ENCODE measurements at places on chromosomes 16 and 17.
A peak's percentile ranks its signal among the peaks of the same experiment; 100 is the strongest.

GRCh38 chr16:89534252-89534756 lies 26.1 kb downstream of the SPG7 start:
- peak; percentile 54 for ATAC-seq

DNA sequence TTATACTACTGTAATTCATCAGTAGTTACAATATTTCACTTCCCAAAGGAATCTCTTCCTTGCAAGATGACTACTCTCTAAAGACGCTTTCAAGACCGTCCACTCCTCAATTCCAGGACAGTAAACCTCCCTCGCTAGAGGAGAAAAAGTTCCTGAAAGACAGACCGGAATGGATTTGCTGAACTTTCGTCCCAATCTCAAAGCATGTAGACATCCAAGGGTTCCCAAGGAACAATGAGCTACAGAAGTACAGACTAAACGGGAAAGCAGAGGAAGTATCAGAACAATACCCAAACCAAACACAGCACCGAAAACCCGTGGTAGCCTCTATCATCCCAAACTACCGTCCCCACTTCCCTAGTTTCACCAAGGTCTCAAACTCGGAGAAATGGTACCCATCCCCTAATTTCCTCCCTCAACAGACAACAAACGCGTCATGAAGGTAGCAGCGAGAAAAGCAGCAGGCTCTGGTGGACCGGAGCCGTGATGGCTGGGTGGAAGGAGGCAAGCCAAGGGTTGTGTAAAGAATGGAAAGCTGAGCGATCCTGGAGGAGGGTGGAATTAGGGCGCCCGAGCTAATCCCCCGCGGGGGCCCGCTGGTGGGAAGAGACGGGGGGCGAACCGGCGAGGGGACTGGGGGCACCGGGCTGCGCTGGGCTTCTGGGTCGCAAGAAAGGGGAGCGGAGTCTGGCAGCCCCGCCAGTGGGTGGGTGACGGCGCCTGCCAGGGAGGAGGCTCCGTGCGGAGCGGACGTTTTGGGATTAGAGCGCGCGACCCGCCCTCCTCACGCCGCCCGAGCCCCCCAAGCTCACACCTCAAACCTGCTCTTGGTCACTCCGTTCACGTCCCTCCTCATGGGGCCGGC lies 647 bp downstream of the FBXL20 start:
- ATAC-seq, result peak; percentile 5

GRCh38 chr17:27651411-27652345 lies 20.7 kb downstream of the LGALS9 start:
- peak; percentile 68 for ATAC-seq

GRCh38 chr16:12543700-12544476 lies 259.8 kb downstream of the CPPED1 start:
- ATAC-seq, result no peak

- ATAC-seq, result no peak
These were observed 19.6 kb downstream of the ADGRG5 start for GRCh38 chr16:57562066-57562465.

DNA sequence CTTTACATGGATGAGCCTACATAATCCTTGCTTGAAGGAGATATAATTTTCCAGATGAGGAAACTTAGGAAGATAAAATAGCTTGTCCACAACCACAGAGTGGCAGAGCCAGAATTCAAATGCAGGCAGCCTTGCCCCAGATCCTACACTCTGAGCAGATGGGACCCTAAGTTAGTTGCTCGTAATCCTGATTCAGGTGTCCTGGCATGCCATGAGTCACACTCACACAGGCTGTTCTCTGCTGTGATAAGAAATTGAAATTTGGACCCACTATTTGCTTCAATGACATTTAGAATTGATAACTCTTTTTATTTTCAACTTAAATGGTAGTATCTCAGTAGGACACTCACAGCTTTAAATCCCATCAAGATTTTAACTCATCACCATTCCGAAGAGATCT lies 150.7 kb upstream of the CACNG5 start:
- ATAC-seq, result no peak

DNA sequence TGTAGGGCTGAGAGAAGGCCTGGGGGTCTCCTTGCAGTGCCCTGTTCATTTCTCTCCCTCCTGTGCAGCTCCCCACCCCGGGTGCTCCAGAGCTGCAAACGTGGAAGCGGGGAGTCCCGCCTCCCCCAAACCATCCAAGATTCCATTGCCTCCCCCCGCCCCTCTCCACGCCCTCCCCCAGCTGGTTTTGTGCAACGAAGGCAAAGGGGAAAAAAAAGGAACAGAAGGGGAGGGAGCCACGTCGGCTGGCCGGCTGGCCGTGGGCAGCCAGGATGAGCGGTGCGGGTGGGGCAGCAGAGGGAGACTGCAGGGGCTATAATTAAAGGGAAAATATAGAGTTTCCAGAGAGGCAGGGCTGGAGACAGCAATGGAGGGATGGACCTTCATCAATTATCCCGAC lies 1.7 kb upstream of the COL1A1 start:
- no peak for ATAC-seq

GRCh38 chr16:72311426-72311825 lies 139.5 kb upstream of the PMFBP1 start:
- no peak for ATAC-seq

DNA sequence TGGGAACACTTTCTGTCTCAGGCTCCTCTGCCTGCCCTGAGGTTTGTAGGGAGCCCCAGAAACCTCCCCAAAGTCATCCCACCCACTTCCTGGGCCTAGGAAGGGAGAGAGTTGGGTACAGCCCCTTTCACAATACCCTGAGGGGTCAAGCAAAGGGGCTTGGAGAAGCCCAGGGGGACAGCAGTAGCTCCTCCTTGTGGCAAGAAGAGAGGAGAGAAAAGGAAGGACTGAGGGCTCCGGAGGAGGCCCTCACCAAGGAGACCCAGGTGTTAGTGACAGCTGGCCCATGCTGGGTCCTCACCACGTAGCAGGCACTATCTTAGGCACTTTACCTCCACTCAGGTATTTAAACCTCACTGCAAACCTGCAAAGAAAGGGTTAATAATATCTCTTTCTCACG lies 112.8 kb downstream of the IRX5 start:
- ATAC-seq, result no peak

DNA sequence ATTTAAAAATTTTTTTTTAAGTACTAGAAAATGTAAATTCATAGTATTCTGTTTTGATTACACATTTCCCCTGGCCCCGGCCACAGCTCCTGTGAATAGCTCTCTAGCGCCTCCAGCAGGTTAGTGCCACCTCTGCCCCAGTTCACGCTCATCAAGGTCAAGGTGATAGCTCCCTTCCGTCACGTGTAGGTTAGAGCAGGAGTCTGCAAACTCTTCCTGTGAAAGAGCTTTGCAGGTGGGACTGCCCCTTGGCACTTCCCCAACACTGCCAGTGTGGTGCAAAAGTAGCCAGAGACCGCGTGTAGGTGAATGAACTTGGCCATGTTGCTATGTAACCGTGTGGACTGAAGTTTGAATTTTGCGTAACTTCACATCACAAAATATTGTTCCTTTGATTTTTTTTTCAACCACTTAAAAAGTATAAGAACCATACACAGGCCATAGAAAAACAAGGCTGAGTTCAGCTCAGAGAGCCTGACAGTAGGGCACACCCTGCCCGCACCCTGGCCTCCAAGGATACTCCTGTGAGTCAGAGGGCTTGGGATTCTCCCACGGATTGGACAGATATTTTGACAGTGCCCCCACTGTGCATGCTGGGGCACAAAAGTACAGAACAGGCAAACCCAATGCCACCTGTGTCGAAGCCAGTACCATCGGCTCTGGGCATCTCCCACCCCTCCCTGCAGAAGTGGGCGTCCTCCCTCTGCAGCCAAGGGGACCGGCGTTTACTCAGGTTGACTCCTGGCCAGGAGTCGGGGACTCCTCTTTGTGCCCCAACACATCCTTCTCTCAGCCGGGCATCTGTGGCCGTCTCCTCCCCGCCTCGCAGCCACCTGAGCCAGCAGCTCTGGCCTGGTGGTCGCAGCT lies 92.0 kb upstream of the CHMP6 start:
- ATAC-seq, result peak; percentile 59

GRCh38 chr16:77112746-77113145 lies 78.2 kb upstream of the MON1B start:
- ATAC-seq, result no peak

GRCh38 chr17:17743391-17744112 lies 62.3 kb downstream of the RAI1 start:
- ATAC-seq, result no peak

All from esophagus mucosa (tissue), 1 donor.